ENCODE measurements at places on chromosomes 2 and 18.

DNA sequence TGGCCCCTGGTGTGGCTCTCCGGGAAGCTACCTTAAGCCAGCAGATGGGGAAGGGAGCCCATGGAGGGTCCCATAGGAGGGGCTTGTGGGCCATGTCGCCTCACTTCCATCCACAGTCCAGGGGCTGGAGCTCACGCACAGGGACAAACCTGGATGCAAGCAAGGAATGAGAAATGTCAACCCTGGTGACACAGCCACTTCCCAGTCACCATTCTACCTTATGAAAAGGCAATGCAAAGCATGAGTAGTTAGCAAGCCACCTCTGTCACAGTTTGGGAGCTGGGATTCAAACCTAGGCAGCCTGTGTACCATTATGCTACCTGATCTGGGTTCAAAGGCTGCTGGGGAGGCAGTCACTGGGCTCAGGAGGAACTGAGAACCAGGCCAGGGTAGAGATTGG, 170.0 kb upstream of the KLHL29 start:
- DNase-seq, result no peak

DNA sequence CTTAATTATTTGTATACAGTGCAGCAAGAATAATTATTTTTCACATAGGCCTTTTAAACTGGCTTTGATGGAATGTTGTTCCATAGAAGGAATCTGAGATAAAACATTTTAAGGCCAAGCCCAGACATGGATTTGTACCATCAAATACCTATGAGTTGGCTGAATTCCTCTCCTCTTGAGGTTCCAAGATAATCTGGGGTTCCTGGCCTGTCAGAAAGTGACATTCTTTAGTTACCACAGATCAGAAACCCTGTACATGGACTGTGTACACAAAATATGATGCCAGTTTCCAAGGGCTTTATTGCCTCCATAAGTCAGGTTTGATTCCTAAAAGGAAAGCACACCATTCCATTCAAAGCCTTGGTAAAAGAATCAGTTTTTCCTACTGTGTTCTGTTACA, 1256.7 kb upstream of the NRXN1 start:
- peak; percentile 2 for DNase-seq

DNA sequence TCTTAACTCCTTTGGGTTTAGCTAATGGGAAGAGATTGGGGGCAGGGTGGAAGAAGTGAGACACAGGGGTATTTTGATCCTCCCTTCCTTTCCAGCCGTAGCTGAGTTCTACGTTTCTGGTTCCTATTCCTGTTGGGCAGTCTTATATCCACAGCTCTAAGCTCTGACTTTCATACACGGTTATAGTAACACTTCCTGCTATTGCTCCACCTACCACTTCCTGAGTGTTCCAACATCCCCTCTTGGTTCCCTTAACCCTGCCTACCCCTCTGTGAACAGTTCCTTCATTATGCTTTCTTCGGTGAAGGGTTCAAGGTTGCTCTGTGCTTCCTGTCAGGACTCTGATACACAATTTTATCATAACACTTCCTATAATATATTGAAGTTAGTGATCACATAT, 205.1 kb downstream of the DNAH7 start:
- no peak for DNase-seq

DNA sequence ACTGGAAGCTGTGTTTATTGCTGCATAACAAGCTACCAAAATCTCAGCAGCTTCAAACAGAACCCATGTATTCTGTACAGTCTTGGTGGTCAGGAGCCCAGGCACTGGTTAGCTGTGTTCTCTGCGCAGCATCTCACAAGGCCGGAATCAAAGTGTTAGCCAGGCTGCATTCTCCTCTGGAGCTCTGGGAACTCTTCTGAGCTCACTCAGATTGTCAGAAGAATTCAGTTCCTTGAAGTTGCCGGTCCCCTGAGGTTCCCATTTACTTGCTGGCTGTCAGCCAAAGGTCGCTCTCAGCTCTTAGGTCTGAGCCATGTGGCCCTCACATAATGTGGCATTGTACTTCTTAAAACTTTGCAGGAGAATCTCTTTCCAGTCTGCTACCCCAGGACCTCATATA, 123.6 kb upstream of the SMIM21 start:
- DNase-seq, result no peak

GRCh38 chr18:49650426-49650891, 88.6 kb downstream of the LIPG start:
- DNase-seq, result no peak

DNA sequence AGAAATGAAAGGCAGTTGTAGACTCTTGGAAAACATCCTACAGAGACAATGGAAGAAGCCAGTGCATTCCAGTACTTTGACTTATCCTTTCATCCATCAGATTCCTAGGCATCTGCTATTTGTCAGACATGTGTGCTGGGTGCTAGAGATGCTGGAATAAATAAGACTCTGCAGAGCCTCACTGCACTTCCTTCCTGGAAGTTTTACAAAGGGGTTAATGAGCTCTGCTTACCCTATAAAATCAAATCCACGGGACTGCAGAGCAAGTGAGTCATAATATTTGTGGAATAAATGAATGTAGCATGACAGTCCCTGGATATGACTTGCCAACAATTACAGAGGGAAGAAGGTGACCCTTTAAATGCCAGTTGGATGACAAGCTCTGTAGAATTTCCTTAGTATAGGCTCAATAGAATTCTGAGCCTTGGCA, 52.7 kb upstream of the NPAS2 start:
- peak; percentile 52 for DNase-seq

DNA sequence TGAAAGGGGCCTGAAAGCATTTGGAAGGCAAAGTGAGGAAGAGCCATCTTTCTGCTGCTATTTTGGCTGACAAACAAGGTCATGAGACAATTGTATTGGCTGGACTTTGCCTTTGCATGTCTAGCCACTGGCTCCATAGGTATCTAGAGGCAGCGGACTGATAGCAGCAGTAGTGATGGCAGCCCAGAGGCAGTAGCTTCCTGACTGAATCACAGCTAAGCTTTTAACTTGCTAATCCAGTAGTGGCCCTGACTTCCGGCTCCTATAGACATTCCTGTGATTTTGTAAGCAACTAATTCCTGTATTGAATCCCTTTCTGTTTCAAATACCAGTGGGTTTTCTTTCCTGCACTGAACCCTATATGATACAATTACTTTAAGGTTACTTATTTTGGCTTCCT, 69.8 kb upstream of the PDE1A start:
- peak; percentile 4 for DNase-seq

DNA sequence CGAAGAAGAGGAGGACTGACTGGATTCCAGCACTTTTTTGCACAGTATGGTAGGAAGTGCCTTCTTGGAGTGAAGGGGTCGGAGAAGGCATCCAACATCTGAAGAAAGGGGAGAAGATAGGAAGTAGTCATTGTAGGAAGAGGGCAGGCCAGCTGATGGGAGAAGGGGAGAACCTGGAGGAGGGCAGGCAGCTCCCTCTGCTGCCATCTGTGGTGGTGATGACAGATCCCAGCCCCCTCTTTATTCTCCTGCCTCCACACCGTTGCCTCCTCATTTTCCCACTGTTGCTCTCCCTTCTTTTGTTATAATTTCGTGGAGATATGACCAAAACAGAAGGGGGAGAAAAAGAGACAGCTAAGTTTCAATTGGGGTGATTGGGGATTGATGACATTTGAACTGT, 2.9 kb upstream of the SCYGR2 start:
- no peak for DNase-seq

DNA sequence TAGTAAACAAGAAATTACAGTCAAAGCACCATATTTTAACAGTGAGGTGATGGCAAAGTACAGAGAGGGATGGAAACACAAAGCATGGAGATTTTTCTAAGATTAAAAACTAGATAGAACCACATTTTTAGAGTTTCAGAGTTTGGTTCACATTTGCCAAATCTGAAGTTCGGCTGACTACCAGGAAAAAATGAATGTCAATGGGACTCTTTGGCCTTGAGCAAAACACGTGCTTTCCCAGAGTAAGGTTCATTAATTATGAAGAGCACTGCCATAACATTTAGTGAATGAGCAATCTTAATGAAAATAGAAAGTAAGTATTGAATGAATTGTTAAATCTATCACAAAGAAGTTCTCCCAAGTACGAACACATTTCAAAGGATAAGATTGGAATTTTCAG, 571.2 kb upstream of the VRK2 start:
- DNase-seq, result no peak

GRCh38 chr18:8507361-8507760, 101.9 kb upstream of the RAB12 start:
- peak; percentile 11 for DNase-seq
